ENCODE measurements at places on chromosomes 5 and 9.

GRCh38 chr9:134286471-134287245 lies 39.6 kb upstream of the RXRA start:
- no peak for DNase-seq

- DNase-seq = no peak
Measured at GRCh38 chr9:3863111-3863528, 337.3 kb upstream of the RFX3 start.

DNA sequence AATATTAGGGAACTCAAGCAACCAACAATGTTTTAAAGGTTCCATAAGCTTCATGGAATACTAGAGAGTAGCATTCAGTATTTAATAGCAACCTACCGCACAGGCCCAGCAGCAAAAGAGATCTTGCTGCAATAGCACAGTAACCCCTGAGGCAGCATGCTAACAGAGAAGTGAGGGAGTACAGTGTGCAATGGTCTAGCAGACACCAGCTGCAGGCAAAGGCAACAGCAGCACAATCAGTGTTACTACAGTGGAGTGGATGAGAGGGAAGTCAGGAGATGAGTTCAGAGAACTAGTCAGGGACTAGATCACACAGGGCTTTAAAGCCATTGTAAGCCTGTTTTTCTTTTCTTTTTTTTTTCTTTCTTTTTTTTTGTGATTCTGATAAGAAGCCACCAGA lies 2.8 kb downstream of the TICAM2 start:
- DNase-seq = no peak

DNA sequence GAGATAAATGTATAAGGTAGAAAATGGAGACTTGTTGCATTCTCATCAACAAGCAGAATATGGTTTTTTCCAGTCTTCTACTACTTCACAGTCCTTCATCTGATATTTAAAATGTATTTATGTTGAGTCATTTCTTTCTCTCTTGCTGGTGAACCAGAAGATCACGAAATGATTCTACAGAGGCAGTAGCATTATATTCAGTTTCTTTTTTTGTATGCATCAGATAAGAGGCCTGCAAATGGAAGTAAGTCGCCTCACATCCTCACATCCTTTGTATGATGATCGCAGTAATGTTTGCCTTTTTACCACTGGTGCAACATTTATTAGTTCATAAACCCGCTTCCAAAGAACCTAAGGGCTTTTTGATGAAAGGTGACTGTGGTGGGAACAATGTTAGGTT lies 22.1 kb upstream of the IL13 start:
- DNase-seq = no peak

DNA sequence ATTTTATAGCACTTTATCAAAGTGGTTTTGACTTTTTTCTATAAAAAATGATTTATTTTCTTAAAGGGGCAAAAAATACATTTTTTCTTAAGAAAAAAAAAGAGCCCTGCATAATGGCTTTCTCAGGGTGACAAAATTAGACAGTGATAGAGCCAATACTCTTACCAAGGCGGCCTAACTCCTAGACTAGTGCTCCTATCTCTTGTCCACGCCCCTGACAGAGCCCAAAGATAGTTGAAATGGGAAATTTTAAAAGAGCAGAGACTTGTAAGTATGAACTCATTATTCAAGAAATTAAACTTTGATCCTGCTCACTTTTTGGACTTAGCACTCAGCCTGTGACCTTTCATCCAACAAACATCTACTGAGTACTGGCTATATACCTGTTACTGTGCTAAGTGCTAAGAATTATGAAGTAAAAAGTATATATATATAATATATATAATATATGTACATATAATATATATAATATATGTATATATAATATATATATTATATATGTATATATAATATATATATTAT lies 1.2 kb downstream of the INVS start:
- DNase-seq = no peak

- DNase-seq = no peak
Measured at GRCh38 chr5:113195251-113195650, 218.7 kb downstream of the DCP2 start.

DNA sequence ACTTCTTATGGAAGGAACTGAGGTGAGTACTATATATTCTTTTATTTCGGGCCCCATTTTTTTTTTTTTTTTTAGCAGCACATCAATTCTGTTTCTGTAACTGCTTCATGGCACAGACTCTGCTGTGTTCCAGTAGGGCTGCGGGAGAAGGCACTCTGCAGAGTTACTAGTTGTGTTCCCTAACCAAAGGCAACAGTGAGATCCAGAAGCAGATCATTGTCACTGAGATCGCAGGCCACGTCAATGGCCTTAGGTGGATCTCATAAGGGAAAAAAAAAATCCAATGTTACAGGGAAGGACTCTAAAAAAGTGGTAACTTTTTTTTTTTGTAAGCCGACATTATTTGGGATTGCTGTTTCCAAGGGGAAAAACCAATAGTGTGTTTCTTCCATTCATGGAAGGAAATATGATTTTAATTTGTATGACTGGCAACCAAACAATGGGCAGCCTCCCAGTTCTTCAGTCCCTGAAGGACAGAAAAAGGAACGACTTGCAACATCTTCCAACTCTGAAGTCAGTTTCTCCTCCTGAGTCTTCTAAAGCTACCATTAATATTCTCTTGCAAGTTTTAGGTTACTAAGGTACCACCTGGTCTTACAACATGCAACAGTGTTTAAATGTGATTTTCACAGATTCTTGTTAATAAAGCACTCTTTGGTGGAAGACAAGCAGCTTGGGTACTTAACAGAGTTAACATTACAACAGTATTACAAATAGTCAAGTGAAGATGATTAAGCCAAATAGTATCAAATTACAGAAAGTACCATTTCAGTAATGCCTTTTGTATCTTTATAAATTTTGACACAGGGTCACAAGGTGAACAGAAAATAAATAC lies 52.8 kb downstream of the HABP4 start:
- no peak for DNase-seq

DNA sequence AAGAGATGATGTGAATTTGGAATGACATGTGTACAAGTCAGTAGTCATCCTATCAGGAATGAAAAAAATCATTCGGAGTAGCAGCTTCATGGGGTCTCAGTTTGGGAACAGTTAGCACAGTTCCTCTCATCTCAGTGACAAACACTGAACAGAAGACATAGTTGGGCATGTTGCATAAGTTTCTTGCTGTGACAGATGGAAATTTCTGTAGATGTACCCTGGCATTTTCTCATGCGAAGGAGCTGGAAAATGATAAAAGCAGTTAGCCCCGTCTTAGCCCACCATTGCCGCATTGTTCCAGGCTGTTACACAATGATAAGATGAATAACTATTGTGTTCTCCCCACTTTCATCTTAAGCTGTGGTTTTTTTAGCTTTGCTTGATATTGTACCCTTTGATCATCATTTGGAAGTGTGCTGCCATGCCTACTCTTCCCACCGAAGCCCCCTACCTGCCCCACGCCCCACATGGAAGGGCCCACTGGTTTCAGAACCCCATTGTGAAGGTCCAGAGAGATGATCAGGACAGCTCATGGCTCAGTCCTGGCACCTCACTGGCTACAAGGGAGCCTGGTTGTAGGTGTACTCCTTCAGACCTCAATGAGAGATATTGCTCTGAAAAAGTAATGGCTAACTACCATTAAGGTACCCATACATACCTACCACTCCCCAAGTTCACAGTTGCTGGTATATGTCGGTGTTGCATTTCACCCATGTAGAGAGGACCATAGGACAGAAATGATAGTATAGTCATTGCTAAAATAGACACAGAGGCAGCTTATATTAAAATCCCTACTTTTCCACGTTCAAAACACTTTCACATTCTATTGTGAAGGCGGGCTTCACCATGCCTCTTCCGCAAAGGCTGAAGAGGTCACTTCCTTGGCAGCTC lies 38.8 kb downstream of the SFXN1 start:
- DNase-seq = no peak

DNA sequence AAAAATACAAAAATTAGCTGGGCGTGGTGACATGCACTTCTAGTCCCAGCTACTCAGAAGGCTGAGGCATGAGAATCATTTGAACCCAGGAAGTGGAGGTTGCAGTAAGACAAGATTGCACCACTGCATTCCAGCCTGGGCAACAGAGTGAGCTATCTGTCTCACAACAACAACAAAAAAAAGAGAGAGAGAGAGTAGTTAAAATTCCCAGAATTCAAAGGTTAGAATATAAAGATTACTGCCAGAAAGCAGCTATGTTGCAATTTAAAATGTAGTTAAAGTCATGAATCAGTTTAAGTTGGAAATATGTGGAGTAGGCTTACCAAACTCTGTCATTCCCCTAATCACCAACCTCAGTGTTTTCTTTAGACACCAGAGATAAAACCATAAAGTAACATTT lies 58.7 kb upstream of the SUSD1 start:
- DNase-seq = no peak

DNA sequence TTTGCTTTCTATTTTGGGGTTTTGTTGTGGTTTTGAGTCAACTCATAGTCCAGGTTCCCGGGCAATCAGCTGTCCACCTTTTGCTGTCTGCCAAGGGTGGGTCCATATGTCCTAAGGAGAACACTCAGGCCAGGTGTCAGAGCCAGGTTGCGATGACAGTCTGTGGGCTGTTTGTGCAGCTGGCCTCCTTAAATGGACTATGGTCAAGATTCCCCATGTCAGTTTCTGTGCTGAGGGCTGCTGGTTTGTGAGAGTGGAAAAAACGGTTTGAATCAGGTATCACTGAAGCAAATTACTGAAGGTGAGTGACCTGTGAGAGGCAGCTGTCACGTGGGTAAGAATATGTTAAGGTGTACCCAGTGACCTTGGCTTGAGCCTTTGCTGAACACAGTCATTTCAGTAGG lies 33.0 kb downstream of the SNX30 start:
- no peak for DNase-seq

DNA sequence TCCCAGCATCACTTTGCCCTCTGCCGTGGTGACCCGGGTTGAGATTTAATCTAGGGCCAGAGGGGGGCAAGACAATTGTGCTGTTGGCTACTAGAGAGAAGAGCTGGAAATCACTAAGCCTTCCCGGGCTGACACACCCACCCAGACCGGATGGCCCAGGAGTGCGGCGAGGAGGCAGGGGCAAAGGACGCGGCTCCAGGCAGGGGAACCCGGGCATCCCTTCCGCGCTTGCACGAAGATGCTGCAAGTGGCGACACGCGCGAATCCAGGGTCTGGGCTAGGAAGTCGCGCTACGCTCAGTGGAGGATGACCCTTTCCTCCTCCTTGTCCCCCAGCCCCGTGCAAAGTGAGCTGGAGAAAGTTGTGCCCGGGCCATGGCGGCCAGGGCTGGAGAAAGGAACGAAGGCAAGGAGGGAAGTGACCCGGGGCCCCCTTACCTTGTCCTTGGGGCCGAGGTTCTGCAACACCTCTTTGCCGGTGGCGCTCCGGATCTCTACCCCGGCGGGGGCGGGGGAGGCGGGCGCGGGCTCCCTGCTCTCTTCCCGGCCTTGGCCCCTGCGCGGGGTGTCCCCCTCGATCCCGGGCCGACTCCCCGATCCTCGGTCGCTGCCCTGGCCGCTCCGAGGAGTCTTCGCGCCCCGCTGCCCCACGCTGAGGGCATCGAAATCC lies 693 bp downstream of the DPYSL3 start:
- DNase-seq = no peak

- no peak for DNase-seq
Measured at GRCh38 chr5:55851675-55851979, 470 bp downstream of the IL31RA start.

- no peak for DNase-seq
Measured at GRCh38 chr5:136016945-136017530, 11.8 kb upstream of the TGFBI start.

DNA sequence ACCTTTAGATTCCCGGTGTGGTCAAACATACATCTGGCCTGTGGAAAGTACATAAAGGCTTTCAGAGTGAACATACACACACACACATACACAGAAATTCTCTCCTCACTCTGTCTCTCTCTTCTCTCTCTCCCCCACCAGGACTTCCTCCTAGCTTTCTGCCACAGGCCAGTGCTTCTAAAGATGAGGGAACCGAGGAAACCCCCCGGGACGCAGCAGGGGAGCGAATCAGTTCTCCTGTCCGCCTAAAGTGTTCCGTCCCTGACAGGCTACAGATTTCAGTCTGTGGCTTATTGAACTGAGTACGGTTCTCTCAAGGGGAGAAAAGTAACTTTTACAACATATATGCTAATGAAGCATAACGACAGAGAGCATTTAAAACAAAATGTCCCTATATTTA lies 75.8 kb downstream of the MED27 start:
- no peak for DNase-seq

- no peak for DNase-seq
Measured at GRCh38 chr5:135511761-135512575, 23.8 kb downstream of the NEUROG1 start.

DNA sequence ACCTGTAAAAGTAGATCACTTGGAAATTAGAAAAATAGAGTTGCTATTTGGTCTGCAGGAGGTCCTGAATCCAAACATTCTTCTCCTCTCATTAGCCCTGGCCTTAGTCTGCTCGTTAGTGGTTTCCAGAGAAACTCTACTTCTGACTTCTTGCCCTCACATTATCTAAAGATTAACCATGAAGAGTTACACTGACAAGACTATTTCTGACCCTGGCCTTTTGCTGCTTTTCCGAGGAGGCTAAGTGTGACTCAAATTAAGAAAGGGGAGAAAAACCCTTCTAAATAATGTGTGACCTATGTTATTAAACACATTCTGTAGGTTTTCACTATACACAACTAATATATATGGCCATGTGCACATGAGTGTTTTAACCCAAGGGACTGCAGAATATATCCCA lies 302.4 kb downstream of the RAB3C start:
- no peak for DNase-seq

DNA sequence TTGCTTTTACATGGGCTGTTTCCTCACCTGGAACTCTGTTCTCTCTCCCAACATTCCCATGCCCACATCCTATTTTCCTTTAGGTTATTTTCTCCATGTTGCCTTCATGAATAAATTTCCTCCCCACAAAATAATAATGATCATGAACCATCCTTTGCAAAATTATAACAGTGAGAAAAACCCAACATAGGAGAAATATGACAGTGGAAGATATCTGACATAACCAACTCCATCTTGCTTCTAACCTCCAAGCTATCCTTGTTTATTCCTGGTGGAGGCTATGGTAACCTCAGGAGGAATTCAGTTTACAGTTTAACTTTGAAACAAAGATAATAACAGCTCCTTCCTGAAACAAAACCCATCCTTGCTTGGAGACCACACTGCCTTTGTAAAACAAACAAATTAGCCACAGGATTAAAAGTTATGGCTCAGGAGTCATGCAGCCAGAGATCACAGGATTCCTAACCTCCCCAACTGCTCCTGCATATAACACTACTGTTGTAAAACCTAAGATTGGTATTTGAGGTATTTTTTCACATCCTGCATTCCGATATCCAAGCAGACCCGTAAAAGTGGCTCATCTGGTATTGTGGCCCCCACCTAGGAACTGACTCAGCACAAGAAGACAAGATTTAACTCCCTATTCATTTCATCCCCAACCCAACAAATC lies 212.4 kb downstream of the TRIM32 start:
- no peak for DNase-seq

DNA sequence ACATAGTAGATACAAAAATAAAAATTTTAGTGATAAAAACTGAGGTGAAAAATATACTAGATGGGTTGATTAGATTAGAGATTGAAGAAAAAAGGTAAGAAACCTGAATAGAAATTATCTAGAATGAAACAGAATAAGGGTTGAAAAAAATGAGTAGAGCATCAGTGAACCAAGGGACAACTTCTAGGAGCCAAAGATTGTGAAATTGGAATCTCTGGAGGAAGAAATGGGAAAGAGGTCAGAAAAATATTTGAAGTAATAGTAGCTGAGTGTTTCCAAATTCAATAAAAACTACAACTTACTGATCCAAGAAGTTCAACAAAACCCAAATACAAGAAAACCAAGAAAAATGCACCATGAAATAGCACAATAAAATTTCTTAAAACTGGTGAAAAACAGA lies 116.6 kb upstream of the STARD4 start:
- DNase-seq = no peak

- DNase-seq = no peak
Measured at GRCh38 chr5:163951069-163951468, 445.6 kb downstream of the MAT2B start.

- no peak for DNase-seq
Measured at GRCh38 chr9:5922192-5922591, 31.5 kb downstream of the MLANA start.
